HFFc6 (cell line): ENCODE measurements at places on chromosomes 1 and 21. TPM values are rescaled to one million over a fixed set of nuclear protein-coding genes. Genes with fewer than 3 reads are reported as not detected.

DNA sequence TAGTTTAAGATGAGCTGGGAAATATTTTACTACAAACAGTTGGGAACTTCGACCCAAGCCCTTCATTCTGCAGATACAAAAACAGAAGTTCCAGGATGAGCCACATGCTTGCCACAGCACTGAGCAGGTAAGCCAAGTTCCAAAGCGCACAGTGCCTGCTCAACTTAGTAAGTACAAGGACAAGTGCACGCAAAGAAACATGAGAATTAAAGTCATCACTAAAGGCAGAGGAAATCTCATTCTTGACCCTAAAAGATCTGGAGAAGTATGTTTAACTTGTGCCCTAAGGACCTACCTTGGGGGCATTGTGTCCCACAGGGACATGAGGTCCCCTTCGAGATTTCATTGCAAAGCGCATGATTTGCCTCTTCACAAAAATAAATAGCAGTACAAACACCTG, 1.2 kb upstream of the UBAP2L start:
- peak overlapping the region; percentile 96 for H3K4me3 ChIP-seq
- peaks cover 3% of the 10 kb centered on the region for H3K27me3 ChIP-seq
- DNase-seq: no peak

DNA sequence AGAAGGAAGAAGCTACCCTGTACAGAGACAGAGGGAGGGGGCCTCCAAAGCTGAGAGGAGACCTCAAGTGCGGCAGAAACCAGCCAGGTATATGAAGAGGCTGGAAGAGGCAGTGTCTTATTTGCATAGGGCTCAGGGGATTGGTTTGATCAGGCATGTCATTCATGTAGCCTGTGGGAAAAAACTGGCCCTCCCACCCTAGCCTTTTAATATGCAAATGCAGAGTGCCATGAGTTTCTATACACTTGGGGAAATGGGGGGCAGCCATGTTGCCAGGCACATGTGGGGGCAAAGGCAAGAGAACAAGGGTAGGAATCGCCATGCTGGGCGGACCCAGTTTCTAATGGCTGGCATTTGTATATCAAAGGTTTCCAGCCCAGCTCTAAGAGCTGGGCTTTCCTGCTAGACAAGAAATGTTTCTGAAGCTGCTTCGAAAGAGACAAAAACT, 172.7 kb downstream of the RASAL2 start:
- peaks cover 84% of the 10 kb centered on the region for H3K4me1 ChIP-seq
- H3K36me3 ChIP-seq: peaks cover 13% of the 10 kb centered on the region; the same call in 1 of the 2 replicates
- H3K27me3 ChIP-seq: no peaks in the 10 kb centered on the region
- H3K4me3 ChIP-seq: no peak overlapping the region
- DNase-seq: no peak

GRCh38 chr1:227893300-227893948, 54.3 kb downstream of the WNT9A start:
- H3K4me1 ChIP-seq: peaks cover 6% of the 10 kb centered on the region; the same call in 1 of the 2 replicates
- H3K27ac ChIP-seq: no peak overlapping the region
- H3K4me3 ChIP-seq: no peak overlapping the region
- H3K27me3 ChIP-seq: peaks cover 5% of the 10 kb centered on the region

- H3K36me3 ChIP-seq: peaks cover 30% of the 10 kb centered on the region
- peaks cover 40% of the 10 kb centered on the region for H3K4me1 ChIP-seq
- DNase-seq: no peak
- H3K4me3 ChIP-seq: no peak overlapping the region; the same call in 1 of the 2 replicates
These were observed 16.0 kb downstream of the ANGPTL3 start for GRCh38 chr1:62613325-62613727.

DNA sequence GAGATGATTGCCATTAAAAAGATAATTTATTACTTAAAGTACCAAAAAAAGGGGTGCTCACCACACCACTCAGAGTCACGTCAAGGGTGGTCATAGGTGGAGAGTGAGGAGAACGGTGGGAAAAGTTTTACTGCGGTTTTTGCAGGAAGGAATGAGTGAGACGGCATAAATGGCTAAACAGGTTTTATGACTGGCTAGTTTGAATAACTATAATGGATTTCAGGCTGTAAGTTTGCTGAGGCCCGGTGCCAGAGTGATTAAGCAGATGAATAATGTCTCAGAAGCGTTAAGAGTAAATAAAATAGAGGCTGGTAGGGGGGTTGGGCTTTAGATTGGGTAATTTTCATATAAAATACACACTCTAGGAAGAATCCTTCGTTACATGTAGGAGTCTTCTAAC, 1337.8 kb downstream of the AMY1C start:
- no peaks in the 10 kb centered on the region for H3K36me3 ChIP-seq
- H3K4me3 ChIP-seq: no peak overlapping the region
- no peak for DNase-seq
- no peaks in the 10 kb centered on the region for H3K27me3 ChIP-seq
- no peaks in the 10 kb centered on the region for H3K4me1 ChIP-seq

GRCh38 chr1:4004635-4005430, 104.8 kb upstream of the C1orf174 start:
- no peak overlapping the region for H3K27ac ChIP-seq
- peaks cover 14% of the 10 kb centered on the region; the same call in 1 of the 2 replicates for H3K36me3 ChIP-seq

DNA sequence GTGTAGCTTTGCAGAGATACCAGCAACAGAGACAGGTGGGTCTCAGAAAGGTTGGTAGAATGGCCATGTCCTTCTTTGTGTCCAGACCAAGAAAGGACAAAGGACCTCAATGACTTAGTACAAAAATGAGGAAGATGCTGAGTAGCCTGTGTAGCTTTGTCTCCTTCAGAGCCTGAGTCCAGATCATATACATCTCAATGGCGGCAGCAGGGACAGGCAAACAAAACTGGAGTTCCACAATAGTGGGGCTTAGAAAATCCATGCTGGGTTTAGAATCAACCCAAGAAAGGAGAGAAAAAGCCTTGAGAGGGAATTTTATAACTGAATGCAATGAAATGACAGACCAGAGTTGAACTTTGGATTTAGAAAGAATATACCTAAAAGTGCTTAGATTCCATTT, 339.0 kb downstream of the BRINP3 start:
- no peak for DNase-seq
- no peaks in the 10 kb centered on the region; the same call in 1 of the 2 replicates for H3K27me3 ChIP-seq
- H3K36me3 ChIP-seq: peaks cover 6% of the 10 kb centered on the region
- H3K4me1 ChIP-seq: no peaks in the 10 kb centered on the region

DNA sequence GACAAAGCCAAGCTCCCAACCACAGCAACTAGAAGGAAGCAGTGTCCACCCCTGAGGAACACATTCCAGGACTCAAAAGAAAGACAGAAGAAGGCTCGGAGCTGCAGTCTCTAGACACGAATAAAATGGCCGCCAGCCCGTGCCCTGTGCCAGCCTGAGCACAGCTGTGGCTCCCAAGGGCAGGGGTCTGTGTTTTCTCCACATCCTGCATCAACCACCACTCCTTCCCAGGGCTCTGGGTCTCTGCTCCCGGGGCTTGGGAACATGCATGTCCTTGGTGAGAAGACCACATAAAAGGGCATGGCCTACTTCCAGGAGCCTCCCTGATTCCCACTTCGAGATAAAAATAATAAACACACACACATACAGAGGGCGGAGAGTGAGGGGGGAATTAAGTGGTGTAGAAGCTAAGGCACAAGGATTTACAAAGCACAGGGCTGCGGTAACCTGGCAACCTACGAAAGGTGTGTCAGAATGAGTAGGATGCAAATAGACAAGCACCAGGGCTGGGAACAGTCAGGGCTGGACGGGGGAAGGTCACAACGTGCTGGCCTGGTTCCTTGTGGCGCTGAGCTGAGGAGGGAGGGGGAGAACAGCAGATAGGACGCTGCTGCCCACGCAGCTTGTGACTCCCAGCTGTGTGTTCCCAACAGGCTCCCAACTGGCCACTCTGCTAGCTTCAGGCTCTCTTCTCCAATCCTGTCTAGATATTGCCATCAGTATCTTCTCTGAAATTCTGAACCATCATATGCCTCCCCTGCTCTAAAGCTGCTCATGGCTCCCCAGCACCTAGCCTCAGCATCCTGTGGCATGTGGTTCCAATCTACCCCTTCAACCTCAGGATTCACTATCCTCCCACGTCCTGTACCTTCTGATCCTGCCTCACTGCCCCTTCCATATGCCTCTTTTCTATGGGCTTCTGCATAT, 72.5 kb downstream of the CD34 start:
- peaks cover 31% of the 10 kb centered on the region for H3K4me1 ChIP-seq
- peak overlapping the region; percentile 80 for H3K27ac ChIP-seq
- no peak overlapping the region for H3K4me3 ChIP-seq

DNA sequence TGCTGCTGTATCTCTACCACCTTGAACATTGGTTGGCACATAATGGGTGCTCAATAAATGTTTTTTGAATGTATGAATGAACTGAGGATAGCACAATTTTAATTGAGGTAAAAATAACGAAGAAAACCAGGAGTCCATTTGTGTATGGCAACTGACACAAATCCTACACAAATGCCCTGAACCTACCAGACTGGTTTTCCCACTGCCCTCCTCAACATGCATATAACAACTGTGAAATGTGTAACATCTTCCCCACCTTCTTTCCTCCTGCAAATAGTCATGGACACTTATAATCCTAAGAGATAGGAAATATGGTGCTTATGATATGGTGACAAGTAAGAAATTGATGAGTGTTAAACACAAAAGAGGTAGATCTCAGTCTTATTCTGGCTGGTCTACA, 9.9 kb upstream of the LMO4 start:
- H3K27ac ChIP-seq: no peak overlapping the region
- H3K27me3 ChIP-seq: peaks cover 16% of the 10 kb centered on the region
- H3K36me3 ChIP-seq: no peaks in the 10 kb centered on the region
- no peak for DNase-seq

DNA sequence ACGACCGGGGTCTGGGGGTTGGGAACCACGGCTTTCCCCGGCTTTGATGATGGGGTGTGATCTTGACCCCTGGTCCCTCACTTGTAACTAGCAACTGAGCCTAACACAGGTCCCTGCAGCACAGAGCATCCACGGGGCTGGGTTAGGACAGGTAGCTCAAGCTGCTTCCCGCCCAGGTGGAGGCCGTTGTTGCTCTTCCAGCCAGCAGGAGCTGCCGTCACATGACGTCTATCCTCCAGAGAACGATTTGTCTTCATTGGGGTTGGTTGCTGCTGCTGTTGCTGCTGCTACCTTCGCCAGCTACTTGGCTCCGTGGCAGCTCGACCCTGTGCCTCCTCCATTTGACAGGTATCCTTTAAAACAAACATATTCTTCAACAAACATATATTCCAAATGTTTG, 74.3 kb upstream of the ADAR start:
- no peak overlapping the region for H3K4me3 ChIP-seq
- peaks cover 4% of the 10 kb centered on the region for H3K36me3 ChIP-seq
- H3K27me3 ChIP-seq: peaks cover 39% of the 10 kb centered on the region
- no peaks in the 10 kb centered on the region for H3K4me1 ChIP-seq
- H3K27ac ChIP-seq: no peak overlapping the region

DNA sequence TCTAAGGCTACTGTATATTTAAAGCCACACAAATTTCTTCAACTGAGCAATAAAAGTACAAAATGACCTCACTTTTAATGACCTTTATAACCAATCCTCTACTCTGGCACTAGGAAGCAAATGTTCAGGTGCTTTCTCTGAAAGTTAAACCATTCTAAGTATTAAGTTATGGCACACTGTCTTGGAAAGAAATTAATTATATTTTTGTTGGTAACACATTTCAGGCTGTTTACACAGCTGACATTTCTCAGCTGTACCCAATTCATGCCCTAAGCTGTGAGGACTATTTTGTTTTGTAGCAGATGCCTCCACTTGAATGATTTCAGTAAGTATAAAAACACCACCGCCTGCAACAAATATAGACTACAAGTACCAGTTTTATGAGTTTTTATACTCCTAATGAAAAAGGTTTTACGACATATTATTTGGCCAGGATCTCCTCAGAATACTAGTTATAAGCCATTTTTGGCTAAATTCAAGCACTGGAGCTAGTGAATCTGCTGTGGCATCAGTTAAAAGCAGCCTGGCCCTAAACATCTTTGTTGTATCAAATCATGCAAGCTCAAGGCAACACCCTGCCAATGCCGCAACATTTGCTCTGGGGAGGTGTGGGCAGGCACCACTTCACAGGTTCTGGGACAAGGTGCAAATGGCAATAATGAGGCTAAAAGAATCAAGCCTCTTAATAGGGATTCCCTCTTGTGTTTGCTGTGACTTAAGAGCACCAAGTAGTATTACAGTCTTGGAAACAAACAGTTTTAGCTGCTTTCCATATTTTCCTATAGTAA, 228.4 kb upstream of the DMRTA2 start:
- H3K4me1 ChIP-seq: no peaks in the 10 kb centered on the region
- no peaks in the 10 kb centered on the region for H3K36me3 ChIP-seq
- H3K27ac ChIP-seq: no peak overlapping the region
- DNase-seq: no peak
- H3K4me3 ChIP-seq: no peak overlapping the region
- H3K27me3 ChIP-seq: peaks cover 2% of the 10 kb centered on the region; the same call in 1 of the 2 replicates

- DNase-seq: no peak
- H3K4me1 ChIP-seq: peaks cover 18% of the 10 kb centered on the region
- peaks cover 6% of the 10 kb centered on the region for H3K27me3 ChIP-seq
- no peaks in the 10 kb centered on the region for H3K36me3 ChIP-seq
These were observed 2.0 kb downstream of the KCNE2 start for GRCh38 chr21:34365809-34366208.

DNA sequence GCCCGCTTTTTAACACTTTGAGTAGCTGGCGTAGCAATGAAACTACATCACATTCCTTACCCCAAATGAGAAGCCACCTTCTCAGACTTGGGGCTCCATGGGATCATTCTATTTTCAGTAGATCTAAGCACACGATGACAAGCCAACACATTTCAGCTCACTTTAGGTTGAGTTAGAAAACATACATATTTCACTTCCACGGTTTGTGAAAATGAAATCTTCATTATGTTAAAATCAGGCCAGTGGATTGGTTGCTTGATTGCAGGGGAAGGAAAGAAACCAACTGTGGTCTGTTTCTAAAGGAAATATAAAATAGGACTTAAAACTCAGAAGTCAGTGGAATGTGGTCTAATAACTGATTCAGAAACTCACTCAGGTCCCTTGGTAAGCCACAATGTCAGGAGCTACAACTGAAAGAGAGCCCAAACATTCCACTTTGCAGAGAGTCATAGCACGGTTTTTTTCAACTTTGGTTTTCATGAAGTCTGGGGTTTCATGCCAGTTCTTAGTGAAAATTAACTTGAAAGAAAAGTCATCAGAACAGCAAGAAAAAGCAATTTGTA, 82.3 kb upstream of the TIAM1 start:
- no peaks in the 10 kb centered on the region for H3K4me1 ChIP-seq
- H3K27me3 ChIP-seq: no peaks in the 10 kb centered on the region; the same call in 1 of the 2 replicates
- no peak overlapping the region for H3K27ac ChIP-seq

- H3K36me3 ChIP-seq: peaks cover 4% of the 10 kb centered on the region; the same call in 1 of the 2 replicates
- no peak overlapping the region for H3K27ac ChIP-seq
- no peak overlapping the region for H3K4me3 ChIP-seq
- no peak for DNase-seq
- H3K4me1 ChIP-seq: no peaks in the 10 kb centered on the region
- peaks cover 2% of the 10 kb centered on the region for H3K27me3 ChIP-seq
These were observed 254.0 kb downstream of the PTPRU start for GRCh38 chr1:29490204-29490934.

- H3K27me3 ChIP-seq: no peaks in the 10 kb centered on the region; the same call in none of the 2 replicates
- H3K4me1 ChIP-seq: no peaks in the 10 kb centered on the region
- DNase-seq: no peak
- no peak overlapping the region for H3K4me3 ChIP-seq
These were observed 18.7 kb upstream of the SLAMF6 start for GRCh38 chr1:160541622-160542302.

- H3K4me3 ChIP-seq: no peak overlapping the region
- H3K4me1 ChIP-seq: peaks cover 9% of the 10 kb centered on the region; the same call in 1 of the 2 replicates
- no peak overlapping the region for H3K27ac ChIP-seq
- DNase-seq: no peak
These were observed 26.1 kb upstream of the MAN1A2 start for GRCh38 chr1:117341123-117341522.

ADAMTS4 gene
- 2.7 to 7.3 TPM (median 3.7 TPM) in 3 replicates for total RNA-seq

TNNI3K gene
- not detected in 3 replicates for total RNA-seq

CD164L2 gene
- total RNA-seq: not detected in 3 replicates

CLCA4 gene
- not detected in 3 replicates for total RNA-seq

GBP2 gene
- 0.31 to 0.56 TPM (median 0.39 TPM) in 3 replicates for total RNA-seq

C1orf87 gene
- not detected in 2 replicates for total RNA-seq

FYB2 gene
- not detected in 2 replicates for total RNA-seq

FAM151A gene
- total RNA-seq: not detected in 3 replicates

LRRC39 gene
- total RNA-seq: 0.14 and 0.16 TPM in 2 replicates
